ENCODE measurements at places on chromosomes 13 and 19. TPM values are rescaled to one million over a fixed set of nuclear protein-coding genes. Genes with fewer than 3 reads are reported as not detected.

URI1 gene
- total RNA-seq: 88.3 TPM

DNA sequence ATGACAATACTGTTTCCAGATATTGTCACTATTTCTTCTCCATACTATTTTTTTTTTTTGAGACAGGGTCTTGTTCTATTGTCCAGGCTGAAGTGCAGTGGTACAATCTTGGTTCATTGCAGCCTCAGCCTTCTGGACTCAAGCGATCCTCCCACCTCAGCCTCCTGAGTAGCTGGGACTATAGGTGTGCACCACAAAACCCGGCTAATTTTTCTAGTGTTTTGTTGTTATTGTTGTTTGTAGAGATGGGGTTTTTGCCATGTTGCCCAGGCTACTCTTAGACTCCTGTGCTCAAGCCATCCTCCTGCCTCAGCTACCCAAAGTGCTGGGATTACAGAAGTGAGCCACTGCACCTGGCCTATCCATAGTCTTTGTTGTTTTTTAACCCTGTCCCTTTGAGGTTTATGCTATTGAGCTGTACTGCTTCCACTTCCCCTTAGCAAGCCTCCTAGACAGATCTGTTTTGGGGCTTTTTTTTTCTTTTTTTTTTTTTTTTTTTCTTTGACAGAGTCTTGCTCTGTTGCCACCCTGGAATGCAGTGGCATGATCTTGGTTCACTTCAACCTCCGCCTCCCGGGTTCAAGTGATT lies 27.6 kb upstream of the MAP3K10 start:
- H3K27me3 ChIP-seq: no peaks in the 10 kb centered on the region
- H3K4me3 ChIP-seq: no peak overlapping the region
- H3K36me3 ChIP-seq: no peaks in the 10 kb centered on the region
- H3K27ac ChIP-seq: no peak overlapping the region

SHC2 gene
- not detected for total RNA-seq

GRCh38 chr13:97030705-97031452 lies 36.6 kb upstream of the OXGR1 start:
- H3K36me3 ChIP-seq: no peaks in the 10 kb centered on the region
- H3K4me3 ChIP-seq: no peak overlapping the region
- no peak overlapping the region for H3K27ac ChIP-seq
- no peak for DNase-seq
- H3K4me1 ChIP-seq: no peaks in the 10 kb centered on the region

MEDAG gene
- not detected for total RNA-seq

DNA sequence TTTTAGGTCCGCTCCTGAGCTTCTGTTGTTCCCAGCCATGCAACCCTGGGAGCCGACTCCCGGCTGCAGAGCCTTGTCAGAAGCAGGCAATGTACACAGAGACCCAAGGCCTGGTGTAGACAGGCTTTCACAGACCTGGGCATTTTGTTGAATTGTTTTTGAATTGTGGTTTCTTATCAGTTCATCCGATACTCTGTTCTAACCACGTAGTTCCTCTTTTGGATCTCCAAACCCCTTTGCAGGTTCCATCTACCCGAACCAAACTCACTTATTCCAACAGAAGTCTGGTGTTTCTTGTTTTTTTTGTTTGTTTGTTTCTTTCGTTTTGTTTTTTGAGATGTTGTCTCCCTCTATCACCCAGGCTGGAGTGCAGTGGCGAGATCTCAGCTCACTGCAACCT lies 6.3 kb upstream of the NLRP2 start:
- no peaks in the 10 kb centered on the region for H3K27me3 ChIP-seq
- H3K27ac ChIP-seq: no peak overlapping the region
- DNase-seq: no peak
- no peak overlapping the region for H3K4me3 ChIP-seq
- H3K36me3 ChIP-seq: no peaks in the 10 kb centered on the region
- H3K4me1 ChIP-seq: no peaks in the 10 kb centered on the region

- H3K36me3 ChIP-seq: no peaks in the 10 kb centered on the region
- H3K27ac ChIP-seq: no peak overlapping the region
- H3K4me3 ChIP-seq: no peak overlapping the region
- H3K27me3 ChIP-seq: peaks cover 33% of the 10 kb centered on the region
These were observed 66.9 kb downstream of the ING1 start for GRCh38 chr13:110780422-110780821.

- no peaks in the 10 kb centered on the region for H3K27me3 ChIP-seq
- H3K36me3 ChIP-seq: no peaks in the 10 kb centered on the region
- no peaks in the 10 kb centered on the region for H3K4me1 ChIP-seq
These were observed 2.6 kb downstream of the ACSBG2 start for GRCh38 chr19:6138066-6138465.

DNA sequence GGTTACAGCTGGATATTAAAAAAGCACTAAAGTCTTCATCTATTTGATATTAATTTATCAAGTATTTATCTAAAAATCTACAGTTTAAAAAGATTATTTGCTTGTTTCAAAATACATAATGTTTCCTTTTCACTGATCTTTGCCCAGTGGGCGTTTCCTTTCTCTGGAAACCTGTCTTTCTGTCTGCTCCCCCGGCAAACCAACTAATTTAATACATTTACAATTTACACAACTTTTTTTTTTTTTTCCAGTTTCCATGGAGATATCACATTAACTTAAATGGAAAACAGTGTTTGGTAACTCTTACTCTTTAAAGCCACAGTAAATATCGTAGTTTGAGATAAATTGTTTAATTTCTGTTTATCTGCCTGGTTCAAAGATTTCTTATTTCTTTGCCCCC lies 5.3 kb downstream of the GPC6 start:
- H3K4me1 ChIP-seq: peaks cover 22% of the 10 kb centered on the region
- H3K27me3 ChIP-seq: peaks cover 40% of the 10 kb centered on the region
- H3K27ac ChIP-seq: no peak overlapping the region

- H3K4me1 ChIP-seq: peaks cover 9% of the 10 kb centered on the region
- peak; percentile 13 for DNase-seq
- H3K27me3 ChIP-seq: no peaks in the 10 kb centered on the region
These were observed 69.7 kb upstream of the C1QTNF9B start for GRCh38 chr13:23966691-23967615.

GRCh38 chr13:25473864-25474263 lies 102.1 kb downstream of the ATP8A2 start:
- DNase-seq: no peak
- H3K27me3 ChIP-seq: 0 out of 2 replicates have a peak, but pooled peaks cover 11% of the 10 kb centered on the region
- no peaks in the 10 kb centered on the region for H3K4me1 ChIP-seq
- H3K36me3 ChIP-seq: no peaks in the 10 kb centered on the region
- no peak overlapping the region for H3K27ac ChIP-seq

DNA sequence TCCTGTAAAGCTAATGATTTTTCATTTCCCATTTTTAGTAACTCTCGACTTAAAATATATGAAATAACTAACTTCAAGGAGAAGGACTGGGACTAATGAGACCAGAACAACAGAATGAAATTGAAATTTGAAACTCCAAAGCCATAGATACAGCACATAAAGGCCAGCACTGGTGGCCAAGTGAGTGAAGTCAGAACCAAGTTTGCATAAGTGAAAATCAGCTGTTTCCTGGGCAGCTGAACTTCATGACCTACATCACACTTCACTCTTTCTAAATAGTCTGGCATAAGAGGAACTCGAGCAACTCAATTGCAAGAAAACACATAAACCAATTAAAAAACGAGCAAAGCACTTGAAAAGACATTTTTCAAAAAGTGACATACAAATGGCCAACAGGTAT lies 84.5 kb downstream of the DCLK1 start:
- no peaks in the 10 kb centered on the region for H3K27me3 ChIP-seq
- no peak overlapping the region for H3K4me3 ChIP-seq
- H3K4me1 ChIP-seq: no peaks in the 10 kb centered on the region
- no peak overlapping the region for H3K27ac ChIP-seq

- no peak for DNase-seq
- no peaks in the 10 kb centered on the region for H3K36me3 ChIP-seq
- H3K4me3 ChIP-seq: no peak overlapping the region
- no peaks in the 10 kb centered on the region for H3K27me3 ChIP-seq
- peaks cover 8% of the 10 kb centered on the region for H3K4me1 ChIP-seq
These were observed 9.9 kb downstream of the FRY start for GRCh38 chr13:32041429-32041828.

DNA sequence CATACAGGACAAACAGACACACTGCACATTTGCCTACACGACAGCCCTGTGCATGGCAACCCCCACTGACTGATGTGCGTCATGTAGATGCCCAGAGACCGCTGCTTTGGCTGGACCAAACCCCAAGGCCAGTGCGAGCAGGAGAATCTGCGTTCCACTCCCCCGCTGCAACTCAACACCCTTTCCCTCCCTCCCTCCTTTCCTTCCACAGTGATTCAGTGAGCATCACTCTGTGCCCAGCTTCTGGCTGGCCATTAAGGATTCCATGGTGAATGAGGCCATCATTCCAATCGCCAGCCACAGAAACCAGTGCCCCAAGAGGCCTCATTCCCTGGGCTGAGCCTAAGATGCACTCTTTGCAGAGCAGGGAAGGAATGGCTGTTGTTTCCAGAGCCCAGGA lies 61.6 kb downstream of the GSX1 start:
- no peaks in the 10 kb centered on the region for H3K4me1 ChIP-seq
- no peak overlapping the region for H3K4me3 ChIP-seq
- H3K27ac ChIP-seq: no peak overlapping the region
- H3K27me3 ChIP-seq: no peaks in the 10 kb centered on the region
- DNase-seq: no peak

GET3 gene
- total RNA-seq: 88.5 TPM

DNA sequence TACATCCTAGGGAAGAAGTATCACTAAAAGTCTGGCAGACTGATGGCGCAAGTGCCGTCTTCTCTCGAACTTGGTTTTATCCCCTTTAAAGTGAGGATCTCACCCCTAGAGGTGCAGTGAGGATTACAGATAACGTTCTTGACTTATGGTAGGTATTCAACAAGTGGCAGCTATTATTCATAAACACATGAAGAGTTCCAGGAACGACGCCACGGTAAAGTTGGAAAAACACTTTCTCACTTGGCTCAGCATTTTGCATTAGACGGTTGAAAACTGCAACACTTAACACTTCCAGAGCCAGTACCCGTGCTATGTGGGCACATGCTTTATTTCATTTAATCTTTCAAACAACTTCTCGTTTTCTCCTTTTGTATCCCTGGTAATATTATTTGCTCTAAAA lies 8.7 kb downstream of the PROZ start:
- no peak overlapping the region for H3K4me3 ChIP-seq
- peaks cover 22% of the 10 kb centered on the region for H3K4me1 ChIP-seq
- H3K27me3 ChIP-seq: no peaks in the 10 kb centered on the region

ETV2 gene
- total RNA-seq: 9.0 TPM

DNA sequence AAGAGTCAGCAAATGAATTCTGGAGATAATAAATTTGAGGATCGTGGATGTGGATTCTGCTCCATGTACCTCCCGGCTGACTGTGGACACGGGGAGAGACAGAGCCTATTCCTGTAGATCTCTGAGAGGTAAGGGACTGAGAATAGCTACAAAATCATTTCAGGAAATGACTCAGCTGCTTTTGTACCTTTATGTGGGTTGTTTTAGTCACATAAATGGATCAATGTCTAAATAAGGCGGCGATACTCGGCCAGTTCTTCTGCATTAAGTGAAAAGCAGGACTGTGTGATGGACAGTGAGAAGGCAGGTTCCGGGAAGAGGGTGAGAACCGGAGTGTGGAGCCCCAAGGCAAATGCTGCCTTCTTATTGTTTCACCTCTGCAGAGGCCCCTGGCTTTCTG lies 128.1 kb downstream of the EFNB2 start:
- H3K36me3 ChIP-seq: no peaks in the 10 kb centered on the region
- no peak overlapping the region for H3K27ac ChIP-seq
- H3K4me1 ChIP-seq: no peaks in the 10 kb centered on the region
- no peak overlapping the region for H3K4me3 ChIP-seq
- no peaks in the 10 kb centered on the region for H3K27me3 ChIP-seq

DNA sequence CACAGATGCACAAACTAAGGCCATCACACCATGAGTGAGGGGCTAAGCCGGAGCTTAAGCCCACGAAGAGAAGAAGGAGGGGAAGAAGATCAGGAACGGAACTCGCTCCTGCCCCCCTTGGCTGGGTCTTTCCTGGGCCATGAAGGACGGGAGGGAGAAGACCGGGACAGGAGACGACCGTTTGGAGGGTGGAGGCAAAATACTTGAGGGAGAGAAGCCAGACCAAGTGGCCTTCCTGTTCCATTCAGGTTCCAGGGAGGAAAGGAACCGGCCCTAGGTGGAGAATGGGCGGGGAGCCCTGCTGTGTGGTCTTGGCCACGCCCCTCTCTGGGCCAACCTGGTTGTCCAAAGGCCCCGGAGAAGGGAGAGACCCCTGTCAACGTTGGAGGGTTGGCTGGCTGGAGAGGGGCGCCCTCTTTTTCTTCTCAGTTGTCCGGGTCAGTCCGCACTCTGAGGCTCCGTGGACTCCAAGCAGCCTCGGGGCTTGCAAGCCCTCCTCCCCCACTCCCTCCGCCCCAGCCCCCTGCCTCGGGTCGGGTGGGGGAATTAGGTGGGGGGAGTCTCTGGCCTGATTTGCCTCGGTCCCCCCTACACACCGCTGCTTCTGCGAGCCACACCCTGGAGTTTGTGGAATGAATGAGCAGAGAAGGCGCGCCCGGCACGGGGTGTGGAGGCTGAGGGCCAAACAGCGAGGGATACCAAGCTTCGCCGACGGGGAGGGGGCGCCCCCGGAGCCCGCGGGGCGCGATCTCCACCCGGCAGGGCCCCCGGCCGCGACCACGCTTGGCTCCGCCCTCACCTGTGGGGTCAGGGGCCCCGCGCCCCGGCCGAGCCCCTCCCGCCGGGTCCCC lies 757 bp downstream of the FBN3 start:
- H3K27ac ChIP-seq: no peak overlapping the region
- DNase-seq: no peak
- peaks cover 54% of the 10 kb centered on the region for H3K27me3 ChIP-seq
- H3K4me3 ChIP-seq: no peak overlapping the region
- H3K36me3 ChIP-seq: no peaks in the 10 kb centered on the region

DNA sequence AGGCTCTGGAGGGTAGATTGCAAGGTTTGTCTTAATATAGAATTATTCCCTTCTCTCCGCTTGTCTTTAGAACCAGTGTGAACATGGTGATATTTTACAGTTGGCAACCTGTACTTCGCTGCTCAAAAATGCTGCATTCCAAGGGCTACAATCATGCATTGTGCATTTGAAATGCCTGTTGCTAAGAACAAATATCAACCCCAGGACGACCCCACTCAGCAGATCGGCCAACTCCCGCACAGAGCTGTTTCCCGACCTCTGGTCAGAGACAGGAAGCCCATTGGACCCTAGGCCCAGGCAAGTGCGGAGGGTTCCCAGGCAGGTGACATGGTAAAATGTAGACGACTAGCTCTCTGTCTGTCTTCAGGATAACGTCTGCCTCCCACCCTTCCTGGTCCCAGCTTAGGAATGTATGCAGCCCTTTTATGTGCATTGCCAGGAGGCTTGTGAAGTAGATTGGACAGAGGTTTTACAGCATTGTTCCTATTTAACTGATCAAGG lies 263.5 kb downstream of the FOXO1 start:
- DNase-seq: peak; percentile 60
- H3K4me3 ChIP-seq: no peak overlapping the region
- peaks cover 44% of the 10 kb centered on the region for H3K4me1 ChIP-seq

ZIC2 gene
- total RNA-seq: 0.32 TPM

- no peak overlapping the region for H3K4me3 ChIP-seq
- H3K27me3 ChIP-seq: peaks cover 48% of the 10 kb centered on the region
- no peak for DNase-seq
- no peaks in the 10 kb centered on the region for H3K4me1 ChIP-seq
These were observed 86.7 kb downstream of the IRS2 start for GRCh38 chr13:109699628-109700071.

GRCh38 chr19:35949131-35949530 lies 13.0 kb downstream of the LRFN3 start:
- H3K4me3 ChIP-seq: no peak overlapping the region
- H3K4me1 ChIP-seq: no peaks in the 10 kb centered on the region
- no peaks in the 10 kb centered on the region for H3K27me3 ChIP-seq
- H3K27ac ChIP-seq: no peak overlapping the region

ZNF549 gene
- 3.9 TPM for total RNA-seq

CRYL1 gene
- 13.2 TPM for total RNA-seq

Data from SJSA1 (cell line).